ENCODE measurements at places on chromosomes 13 and 19.

DNA sequence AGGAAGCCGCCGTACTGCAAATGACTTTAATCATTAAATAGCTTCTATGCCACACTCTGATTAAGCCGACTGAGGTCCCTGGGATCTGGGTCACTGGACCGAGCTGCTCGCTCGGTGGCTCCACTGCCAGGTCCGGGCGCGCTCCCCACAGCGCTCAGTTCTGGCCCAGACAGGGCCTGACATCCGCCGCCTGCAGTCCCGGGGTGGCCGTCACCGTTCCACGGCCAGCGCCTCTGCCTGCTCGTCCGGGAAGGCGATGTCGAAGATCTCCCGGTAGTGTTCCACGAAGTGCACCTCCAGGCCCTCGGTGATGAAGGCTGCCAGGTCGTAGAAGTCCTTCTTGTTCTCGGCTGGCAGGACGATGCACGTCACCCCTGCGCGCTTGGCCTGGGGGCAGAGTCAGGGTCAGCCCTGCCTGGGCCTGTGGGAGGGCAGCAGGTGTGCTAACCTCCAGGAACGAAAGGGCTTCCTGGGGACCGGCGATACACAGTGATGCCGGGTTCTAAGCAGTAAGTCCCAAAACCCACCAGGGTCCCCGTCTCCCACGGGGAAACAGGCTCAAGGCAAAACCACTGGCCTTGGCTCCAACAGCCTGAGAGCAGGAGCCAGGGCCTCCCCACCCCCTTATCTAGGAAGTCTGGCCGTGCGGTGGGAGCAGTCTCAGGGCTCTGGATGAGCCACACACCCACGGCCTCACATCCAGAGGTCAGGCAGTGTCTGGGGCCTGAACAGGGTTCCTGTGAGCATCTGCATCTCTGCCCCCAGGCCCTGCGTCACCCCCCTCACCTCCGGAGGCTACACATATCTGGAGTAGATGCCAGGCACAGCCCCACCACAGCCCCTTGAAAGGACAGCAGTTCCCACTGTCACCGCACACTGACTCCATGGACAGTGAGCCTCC is 2.0 kb downstream of the RPL36 start:
- DNase-seq: peak; percentile 35

GRCh38 chr19:1445185-1445931 is 4.6 kb upstream of the APC2 start:
- DNase-seq: peak; percentile 86

DNA sequence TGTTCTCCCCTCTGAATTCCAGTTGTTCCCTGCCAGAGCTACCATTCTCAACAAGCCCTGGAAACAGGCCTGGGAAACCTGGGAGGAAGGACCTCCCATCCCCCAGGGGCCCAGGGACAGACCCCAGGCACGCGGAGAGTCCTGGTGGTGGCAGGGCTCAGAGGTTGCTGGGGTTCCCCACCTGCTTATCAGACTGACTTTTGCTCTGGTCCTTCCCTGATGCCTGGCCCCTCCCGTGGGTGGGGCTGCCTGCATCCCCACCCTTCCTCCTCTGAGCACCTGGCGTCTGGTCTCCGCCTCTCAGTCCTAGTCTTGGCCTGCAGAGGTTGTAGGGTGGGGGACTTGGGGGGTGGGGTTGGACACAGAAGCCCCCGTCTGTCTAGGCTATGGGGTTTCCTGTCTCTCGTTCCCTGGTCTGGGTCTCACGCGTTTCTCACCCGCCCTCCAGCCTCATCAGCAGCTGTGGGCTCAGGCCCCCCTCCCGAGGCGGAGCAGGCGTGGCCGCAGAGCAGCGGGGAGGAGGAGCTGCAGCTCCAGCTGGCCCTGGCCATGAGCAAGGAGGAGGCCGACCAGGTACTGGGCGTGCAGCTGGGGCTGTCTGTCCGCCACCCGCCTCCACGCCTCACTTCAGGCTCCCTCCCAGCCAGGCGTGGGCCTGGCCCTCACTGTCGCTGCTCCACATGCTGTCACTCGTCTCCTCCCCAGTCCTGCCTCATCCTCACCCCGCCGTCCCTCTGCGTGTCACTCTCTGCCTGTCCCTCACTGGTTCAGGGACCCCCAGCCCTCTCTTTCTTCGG is 13.6 kb downstream of the EPN1 start:
- DNase-seq: no peak

- no peak for DNase-seq
Observed at GRCh38 chr13:66992183-66992582, 238.0 kb downstream of the PCDH9 start.

- no peak for DNase-seq
Observed at GRCh38 chr13:39913928-39914327, 258.5 kb downstream of the COG6 start.

DNA sequence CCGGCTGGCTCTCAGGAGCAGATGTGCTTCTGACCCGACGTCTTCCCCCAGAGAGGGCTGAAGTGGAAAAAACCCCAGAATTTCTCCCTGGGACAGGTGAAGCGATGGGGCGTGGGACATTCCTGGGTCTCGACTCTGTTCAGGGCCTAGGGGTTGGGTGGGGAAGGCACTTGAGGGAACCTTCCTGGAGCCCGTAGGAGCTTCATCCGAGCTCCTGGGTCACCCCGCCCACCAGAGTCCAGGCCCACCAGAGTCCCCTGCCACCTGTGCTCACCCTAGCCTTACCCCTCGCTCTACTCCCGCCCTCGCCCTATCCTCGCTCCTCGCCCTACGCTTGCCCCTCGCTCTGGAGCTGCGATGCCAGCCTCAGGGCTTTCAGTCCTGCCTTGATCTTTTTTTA is 23.2 kb downstream of the EPN1 start:
- DNase-seq: no peak

- DNase-seq: no peak
Observed at GRCh38 chr19:3398114-3398899, 31.9 kb downstream of the NFIC start.

- no peak for DNase-seq
Observed at GRCh38 chr13:26308836-26309235, 54.9 kb downstream of the CDK8 start.

- no peak for DNase-seq
Observed at GRCh38 chr19:8501981-8502380, 459 bp downstream of the PRAM1 start.

DNA sequence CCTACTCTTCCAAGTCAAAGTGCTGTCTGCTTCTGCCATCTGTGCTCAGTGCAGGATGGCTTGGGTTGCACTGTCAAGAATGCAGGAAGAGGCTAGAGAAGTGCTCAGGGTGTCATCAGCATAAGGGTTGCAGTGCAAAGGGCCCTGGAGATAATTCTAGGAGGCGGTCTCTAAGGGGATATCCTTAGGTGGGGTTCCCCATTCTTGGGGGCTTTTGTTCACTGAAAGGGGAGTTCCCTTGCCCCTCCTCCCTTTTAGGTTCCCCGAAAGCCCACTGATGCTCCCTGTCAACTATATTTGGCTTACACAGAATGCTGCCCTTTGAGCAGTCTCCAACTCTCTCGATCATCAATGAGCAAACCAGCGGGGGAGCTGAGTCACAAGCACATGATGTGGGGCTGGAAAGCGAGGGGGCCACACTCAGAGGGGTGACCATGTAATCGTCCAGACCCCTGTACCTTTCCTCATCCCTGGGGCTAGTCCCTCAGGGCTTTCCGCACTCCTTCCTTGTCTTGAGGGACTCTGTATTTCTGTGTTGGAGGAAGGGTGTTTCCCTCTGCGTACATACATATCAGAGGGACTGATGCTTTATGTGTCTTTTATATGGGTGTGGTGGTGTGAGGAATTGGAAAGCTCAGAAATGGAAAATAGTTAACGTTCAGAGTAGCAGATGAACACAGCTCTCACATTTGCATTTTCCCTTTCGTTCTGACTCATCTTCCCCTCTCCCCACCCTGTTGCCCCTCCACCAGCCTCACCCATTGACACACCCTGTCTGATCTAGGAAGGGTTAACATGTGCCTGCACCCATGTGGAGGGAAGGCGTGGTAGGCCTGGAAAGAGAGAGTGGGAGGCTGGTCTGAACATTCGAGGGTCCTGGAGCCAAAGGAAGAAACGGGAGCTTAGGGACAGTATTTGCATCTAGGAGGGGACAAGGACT is 6.7 kb downstream of the ZBTB32 start:
- DNase-seq: peak; percentile 87

DNA sequence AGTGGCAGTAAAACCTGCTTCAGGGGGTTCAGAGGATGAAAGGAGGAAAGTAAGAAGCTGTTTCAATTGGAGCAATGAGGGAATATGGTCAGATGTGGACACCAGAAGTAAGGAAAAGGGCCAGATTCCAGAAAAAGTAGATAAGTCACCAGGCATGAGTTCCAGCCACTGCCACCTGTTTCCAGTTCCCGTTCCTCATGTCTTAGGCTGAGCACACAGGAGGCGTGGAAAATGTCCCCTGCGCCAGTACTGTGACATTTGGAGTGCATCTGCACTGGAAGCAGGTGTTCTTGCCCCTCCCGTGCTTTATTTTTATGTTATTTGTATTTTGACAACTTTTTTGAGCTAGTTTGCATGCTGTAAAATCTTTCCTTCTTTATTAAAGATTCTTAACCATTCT is 25.3 kb downstream of the LMO7 start:
- no peak for DNase-seq

DNA sequence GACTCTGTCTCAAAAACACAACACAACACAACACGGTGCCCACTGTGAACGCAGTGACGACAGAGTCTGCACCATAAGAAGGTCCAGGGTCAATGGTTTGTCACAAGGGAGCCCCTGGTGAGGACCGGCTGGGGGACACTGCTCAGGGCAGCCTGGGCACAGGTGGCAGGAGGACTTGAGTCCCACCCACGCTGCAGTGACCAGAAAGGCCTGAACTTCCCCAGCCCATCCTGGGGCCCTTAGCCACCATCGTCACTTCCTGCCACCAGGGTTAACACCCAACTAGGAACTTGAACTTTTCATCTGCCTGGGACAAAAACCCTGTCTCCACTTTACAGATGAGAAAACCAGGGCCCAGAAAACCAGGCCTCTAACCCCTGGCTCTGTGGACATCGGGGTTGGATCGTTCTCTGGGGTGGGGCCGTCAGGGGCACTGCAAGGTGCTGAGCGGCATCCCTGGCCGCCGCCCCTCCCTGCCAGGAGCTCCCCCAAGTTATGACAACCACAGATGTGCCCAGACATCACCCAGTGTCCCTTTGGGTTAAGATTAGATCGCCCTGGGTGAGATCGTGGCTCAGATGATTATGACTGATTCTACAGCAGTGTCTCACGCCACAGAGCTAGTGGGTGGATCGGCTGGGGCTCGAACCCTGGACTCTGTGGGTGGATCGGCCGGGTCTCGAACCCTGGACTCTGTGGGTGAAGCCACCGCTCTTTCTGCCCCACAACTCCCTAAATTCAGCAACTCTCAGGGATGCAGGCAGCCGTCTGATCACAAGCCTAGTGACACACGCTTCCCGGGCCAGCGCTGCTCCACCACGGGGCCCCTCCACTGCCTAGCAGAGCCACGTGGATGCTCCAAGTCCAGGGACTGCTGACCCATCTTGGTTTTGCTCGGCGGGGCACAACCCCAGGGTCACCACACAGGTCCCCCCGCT is 14.0 kb downstream of the MOB3A start:
- DNase-seq: peak; percentile 76

DNA sequence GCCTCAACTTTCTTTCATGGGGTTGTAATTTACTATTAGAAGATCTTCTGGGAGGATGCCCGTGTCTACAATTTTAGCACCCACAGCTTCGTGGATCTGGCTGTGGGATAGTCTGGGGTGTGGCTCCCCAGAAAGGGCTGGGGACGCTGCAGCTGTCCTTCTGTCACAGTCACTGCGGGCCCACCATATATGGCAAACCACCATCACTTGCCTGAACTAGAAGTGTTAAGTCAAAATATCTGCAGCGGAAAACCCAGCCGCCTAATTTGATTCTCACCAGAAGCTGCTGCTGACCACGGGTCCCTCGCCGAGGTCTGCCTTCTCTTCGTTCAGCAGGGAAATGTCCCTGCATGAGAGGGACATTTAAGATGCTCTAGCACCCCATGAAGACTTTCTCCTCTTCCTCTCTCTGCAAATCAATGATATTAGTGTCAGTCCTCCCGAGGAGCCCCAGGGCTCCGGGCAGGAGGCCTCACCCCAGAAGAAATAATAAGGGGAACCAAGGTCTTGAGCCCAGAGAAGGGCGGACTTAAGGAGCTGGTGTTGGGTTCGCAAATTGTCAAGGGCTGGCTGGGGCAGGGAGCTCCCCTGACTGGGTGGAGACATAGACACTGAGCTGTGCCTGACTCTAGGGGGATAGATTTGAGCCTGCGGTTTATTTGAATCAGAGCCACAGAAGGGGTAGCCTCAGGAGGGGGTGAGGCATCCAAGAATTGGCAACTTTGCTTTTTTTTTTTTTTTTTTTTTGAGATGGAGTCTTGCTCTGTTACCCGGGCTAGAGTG is 3.0 kb upstream of the MATK start:
- DNase-seq: no peak

GRCh38 chr13:60583911-60584753 is 187.1 kb downstream of the TDRD3 start:
- peak; percentile 39 for DNase-seq

DNA sequence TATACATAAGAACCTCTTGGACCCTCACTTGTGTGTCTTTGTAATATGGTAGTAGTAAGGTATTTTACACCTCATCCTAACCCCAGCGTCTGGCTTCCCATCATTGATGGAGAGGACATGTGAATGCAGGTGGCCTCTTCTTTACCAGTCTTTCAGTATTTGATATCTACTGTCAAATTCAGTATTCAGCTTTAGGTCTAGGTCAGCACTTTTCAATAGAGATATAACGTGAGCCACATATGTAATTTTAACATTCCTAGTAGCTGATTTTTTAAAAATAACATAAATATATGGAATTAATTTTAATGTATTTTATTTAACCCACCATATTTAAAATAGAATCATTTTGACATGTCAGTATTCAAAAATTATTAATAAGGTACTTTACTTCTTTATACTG is 2.9 kb downstream of the RAP2A start:
- DNase-seq: no peak

GRCh38 chr19:31280287-31281006 is 68.8 kb downstream of the TSHZ3 start:
- no peak for DNase-seq

DNA sequence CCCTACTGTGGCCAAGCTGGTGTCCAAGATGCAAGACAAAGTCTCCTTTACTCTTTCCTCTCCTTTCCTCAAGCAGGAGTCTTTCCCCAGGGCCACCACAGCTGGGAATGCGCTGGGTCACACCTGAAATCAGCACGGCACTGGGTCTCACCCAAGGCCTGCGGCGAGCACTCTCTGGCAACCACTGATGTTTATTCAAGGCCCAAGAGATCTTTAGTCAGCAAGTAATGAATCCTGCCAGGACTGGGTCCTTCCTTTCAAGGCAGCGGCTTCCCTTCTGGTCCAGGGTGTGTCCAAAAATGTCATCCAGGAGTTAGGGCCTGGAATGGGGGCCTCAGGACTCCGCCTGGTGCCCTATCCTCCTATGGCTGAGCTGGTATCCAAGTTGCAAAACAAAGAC is 24.1 kb downstream of the BLOC1S3 start:
- no peak for DNase-seq

DNA sequence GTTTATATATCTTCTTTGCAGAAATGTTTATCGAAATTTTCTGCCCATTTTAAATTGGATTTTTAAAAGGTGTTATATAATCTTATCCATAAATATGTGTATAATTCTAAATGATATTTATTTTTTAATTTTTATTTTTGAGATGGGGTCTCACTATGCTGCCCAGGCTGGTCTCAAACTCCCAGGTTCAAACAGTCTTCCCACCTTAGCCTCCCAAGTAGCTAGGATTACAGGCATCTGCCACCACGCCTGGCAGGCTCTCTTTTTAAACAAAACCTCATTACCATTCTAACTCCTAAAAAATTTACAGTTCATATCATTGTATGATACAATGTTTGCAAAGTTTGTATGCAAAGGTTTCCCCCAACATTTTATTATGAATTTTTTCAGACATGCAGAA is 7.2 kb downstream of the LGALS7B start:
- no peak for DNase-seq

GRCh38 chr19:6270822-6271221 is 9.0 kb downstream of the MLLT1 start:
- no peak for DNase-seq

Measured in activated CD4-positive, alpha-beta memory T cell treated with anti-CD3 and anti-CD28 coated beads for 36 hours (primary cell).